Activated CD4-positive, alpha-beta memory T cell treated with anti-CD3 and anti-CD28 coated beads, Interleukin-2, amount 10 ng/mL, durations not matched to agents 7 days and 5 days (primary cell): ENCODE measurements at places on chromosomes 1 and 21. TPM values are rescaled to one million over a fixed set of nuclear protein-coding genes. Genes with fewer than 3 reads are reported as not detected.

- DNase-seq: no peak
- H3K4me3 ChIP-seq: no peak overlapping the region
- peaks cover 2% of the 10 kb centered on the region for H3K27me3 ChIP-seq
- no peaks in the 10 kb centered on the region for H3K36me3 ChIP-seq
- peaks cover 21% of the 10 kb centered on the region for H3K4me1 ChIP-seq
- no peak overlapping the region for H3K27ac ChIP-seq
Observed at GRCh38 chr1:230308039-230308438, 118.1 kb downstream of the PGBD5 start.

DNA sequence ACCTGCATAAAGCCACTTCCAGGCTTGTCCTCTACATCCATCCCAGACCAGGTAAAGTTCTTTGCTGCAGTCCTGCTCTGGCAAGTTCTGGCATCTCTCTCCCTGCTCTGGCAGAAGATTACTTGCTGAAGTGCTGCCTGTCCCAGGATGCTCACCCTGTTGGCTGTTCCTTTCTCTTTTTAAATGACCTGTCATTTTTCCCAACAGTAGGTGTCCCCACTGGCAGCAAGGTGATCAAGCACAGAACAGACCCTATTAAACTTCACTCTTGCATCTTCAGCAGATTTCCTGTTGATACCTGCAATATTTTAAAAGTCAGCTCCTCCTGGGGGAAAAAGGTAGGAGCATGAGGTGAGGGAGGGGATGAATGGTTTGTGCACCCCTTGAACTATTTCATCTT lies 332.6 kb downstream of the PBX1 start:
- H3K4me3 ChIP-seq: no peak overlapping the region
- H3K27ac ChIP-seq: no peak overlapping the region
- H3K4me1 ChIP-seq: no peaks in the 10 kb centered on the region
- DNase-seq: no peak

DNA sequence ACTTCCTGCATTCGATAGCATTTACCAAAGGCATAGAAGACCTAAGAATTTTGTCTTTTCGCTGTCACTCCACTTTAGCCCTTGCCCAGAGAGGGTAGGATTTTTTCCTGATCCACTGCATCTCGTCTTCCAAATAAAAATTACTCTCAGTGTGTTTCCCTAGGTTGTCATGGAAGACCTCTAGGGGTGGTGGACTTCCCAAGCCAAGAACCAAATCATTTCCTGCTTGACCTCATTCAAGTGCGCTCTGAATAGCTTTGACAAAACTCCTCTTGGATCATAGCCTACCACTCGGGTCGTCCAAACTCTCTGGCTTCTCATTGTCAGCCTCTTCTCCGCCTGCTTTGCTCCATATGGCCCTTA lies 431 bp upstream of the C1orf52 start:
- H3K4me1 ChIP-seq: peaks cover 29% of the 10 kb centered on the region
- no peaks in the 10 kb centered on the region for H3K27me3 ChIP-seq
- peak overlapping the region; percentile 90 for H3K4me3 ChIP-seq
- no peak for DNase-seq
- H3K36me3 ChIP-seq: peaks cover 47% of the 10 kb centered on the region

DNA sequence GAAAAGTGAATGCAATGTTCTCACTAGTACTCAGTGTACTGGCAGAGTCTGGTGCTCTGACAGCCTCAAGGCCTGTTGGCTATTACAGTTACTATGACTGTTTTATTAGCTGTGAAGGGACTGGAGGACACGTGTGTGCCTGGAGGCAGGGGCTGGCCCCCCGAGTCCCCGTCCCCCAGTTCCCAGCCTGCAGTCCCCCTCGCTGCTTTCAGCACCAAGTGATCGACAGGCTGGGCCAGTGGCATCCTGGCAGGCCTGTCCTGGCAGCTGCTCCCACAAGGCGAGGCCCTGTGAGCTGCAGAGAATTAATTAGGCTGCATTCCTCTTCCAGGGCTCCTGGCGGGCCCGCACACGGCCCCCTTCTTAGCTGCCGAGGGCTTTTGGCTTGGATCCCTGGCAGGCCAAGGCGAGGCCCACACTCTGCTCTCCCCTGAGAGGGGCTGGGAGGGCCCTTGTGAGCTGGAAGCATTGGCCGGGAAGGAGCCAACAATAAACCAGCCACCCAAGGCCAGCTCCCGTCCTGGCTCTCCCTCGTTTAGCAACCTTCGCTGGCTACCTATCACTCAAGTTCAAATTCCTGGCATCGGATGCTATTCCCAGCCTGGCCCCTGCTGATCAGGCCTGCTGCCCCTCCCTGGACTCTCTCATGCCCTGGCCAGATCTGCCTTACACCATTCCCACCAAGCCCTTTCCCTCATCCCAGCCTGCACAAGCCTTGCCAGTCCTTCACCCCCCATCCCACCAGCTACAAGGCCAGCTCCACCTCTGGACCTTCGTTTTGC lies 9.8 kb downstream of the EDN2 start:
- H3K27ac ChIP-seq: no peak overlapping the region
- H3K4me3 ChIP-seq: no peak overlapping the region
- H3K36me3 ChIP-seq: no peaks in the 10 kb centered on the region

- no peak overlapping the region for H3K27ac ChIP-seq
- H3K4me1 ChIP-seq: peaks cover 4% of the 10 kb centered on the region
- peaks cover 4% of the 10 kb centered on the region for H3K36me3 ChIP-seq
Observed at GRCh38 chr21:44829507-44830092, 11.7 kb upstream of the SUMO3 start.

DNA sequence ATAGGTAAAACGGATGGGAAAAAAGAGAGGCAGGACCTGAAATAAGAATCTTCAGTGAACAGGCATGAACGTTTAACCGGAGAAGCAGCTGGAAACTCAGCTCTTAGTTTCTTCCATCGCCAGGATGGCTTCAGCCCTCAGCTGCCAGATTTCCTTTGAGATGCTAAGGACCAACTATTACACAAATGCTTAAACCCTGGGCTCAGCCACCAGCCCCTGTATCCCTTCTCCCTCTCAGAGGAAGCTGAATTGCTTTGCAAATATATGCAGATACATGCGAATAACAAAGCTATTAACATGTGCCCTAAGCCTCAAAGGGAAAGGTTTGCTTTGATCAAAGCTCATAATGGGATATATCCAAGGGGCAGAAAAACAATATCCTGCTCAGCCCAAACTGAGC lies 515.1 kb downstream of the OMA1 start:
- H3K4me3 ChIP-seq: no peak overlapping the region
- no peaks in the 10 kb centered on the region for H3K36me3 ChIP-seq
- no peak overlapping the region for H3K27ac ChIP-seq

DNA sequence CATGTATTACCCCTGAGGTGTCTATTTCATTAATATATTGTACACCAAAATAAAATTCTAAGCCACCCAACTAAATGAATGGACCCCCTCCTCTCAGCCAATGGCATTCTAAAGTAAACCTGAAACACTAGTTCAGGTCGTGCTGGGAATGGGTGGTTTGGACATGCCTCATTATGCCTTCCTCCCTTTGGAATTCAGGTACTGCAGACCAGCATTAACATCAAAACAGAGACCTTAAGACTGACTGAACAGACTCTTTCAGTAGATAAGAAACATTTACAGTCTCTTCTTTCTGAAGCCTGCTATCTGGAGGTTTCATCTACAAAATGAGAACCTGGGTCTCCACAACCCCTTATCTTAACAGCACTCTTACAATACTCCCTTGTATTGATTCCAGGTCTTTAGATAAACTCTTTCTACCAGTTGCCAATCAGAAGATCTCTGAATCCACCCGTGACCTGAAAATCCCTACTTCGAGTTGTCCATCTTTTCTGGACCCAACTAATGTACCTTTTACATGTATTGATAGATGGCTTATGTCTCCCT lies 93.6 kb downstream of the PKN2 start:
- no peak for DNase-seq
- H3K36me3 ChIP-seq: peaks cover 38% of the 10 kb centered on the region
- H3K4me1 ChIP-seq: peaks cover 18% of the 10 kb centered on the region
- H3K4me3 ChIP-seq: no peak overlapping the region

GRCh38 chr1:19903621-19904020 lies 19.8 kb downstream of the PLA2G2E start:
- H3K4me1 ChIP-seq: no peaks in the 10 kb centered on the region
- peaks cover 69% of the 10 kb centered on the region for H3K36me3 ChIP-seq
- no peak overlapping the region for H3K27ac ChIP-seq
- DNase-seq: no peak

BATF3 gene
- total RNA-seq: 56.7 TPM

SMIM1 gene
- total RNA-seq: not detected

COL9A2 gene
- 8.2 TPM for total RNA-seq
